ENCODE measurements at places on chromosomes 6 and 20.

DNA sequence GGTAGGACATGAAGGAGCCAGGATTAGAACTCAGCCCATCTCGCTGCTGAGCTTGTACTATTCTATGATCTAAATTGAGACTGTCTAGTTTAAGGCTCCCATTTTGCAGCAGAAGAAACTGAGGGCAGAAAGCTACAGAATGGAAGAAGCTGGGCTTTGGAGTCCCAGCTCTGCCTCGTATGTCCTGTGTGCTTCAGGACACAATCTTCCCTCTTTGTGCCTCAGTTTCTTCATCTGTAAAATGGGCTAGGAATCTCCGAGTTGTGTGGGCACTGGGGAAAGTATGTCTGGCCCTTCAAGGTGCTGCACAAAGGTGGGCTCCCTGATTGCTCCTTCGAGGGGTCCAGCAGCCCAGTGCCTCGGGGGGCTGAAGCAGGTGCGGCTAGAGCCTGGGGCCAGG, 20.7 kb downstream of the NOL4L start:
- DNase-seq, result no peak

- no peak for DNase-seq
Measured at GRCh38 chr20:49559411-49560081, 8.4 kb downstream of the PTGIS start.

GRCh38 chr20:9660236-9660868, 146.0 kb downstream of the LAMP5 start:
- no peak for DNase-seq

DNA sequence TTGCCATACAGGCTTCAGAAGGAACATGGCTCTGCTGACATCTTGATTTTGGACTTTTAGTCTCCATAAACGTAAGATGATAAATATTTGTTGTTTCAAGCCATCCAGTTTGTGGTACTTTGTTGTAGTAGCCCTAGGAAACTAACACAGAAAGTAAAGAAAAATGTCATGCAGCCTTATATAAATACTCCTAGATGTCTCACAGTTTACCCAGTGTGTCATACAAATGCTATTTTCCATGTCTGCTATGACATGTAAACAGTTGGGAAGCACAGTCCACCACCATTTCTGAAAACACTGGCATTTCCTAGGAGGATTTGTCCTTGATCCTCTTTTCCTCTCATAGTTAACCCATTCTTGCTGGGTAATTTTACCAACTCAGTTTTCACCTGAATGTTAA, 30.6 kb upstream of the ME1 start:
- DNase-seq, result no peak

DNA sequence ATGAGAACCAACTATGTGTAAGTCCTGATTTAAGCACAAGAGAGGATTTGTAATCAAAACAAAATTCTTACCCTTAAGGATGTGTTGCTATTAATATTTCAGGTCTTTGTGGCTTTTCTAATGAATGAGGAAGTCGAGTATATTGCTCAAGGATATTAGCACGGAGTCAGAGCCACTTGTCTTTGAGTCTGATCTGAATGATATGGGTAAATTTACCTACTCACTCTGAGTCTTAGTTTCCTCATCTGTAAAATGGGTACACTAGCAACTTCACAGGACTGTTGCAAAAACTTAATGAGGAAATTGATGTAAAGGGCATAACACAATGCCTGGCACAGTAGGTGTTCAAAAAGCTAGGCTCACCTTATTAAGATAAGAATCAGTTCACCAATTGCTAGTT, 30.0 kb upstream of the QKI start:
- no peak for DNase-seq

- no peak for DNase-seq
Measured at GRCh38 chr20:1636621-1637020, 16.8 kb upstream of the SIRPB1 start.

GRCh38 chr6:12927746-12928145, 211.2 kb downstream of the PHACTR1 start:
- no peak for DNase-seq

- DNase-seq, result no peak
Measured at GRCh38 chr6:153411070-153411648, 280.1 kb upstream of the RGS17 start.

- DNase-seq, result no peak
Measured at GRCh38 chr6:135251498-135252441, 70.7 kb downstream of the MYB start.

DNA sequence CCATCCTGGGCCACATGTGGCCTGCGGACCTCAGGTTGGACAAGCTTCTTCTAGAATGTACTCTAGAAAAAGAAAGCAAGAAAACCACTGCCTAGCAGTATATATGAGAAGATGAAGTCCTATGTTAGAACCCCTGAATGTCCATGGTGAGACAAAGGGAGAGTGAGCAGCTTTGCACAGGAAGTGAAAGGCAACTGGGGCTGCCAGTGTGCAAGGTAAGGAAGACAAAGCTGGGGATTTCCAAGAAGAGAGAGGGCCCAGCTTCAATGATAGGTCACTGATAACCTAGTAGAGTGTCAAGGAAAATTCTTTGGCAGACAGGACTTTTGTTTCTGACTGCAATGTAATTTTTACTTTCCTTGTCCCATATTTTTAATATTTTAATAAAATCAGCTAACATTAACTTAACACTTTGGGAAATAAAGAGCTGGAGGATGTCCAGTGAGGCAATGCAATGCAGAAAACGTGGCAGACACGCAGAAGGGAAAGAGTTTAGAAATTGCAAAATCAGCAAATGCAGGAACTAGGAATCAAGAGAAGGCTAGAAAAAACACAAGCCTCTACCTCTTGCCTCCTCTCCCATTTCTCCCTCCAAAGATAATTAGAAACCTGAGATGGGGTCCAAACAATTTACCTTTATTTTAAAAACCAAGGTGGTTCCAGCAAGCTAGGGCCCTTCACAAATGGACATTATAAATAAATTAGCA, 47.4 kb downstream of the CYP39A1 start:
- DNase-seq, result no peak

- DNase-seq, result no peak
Measured at GRCh38 chr20:35826397-35826998, 54.7 kb downstream of the PHF20 start.

GRCh38 chr20:62549499-62550086, 73.8 kb upstream of the GATA5 start:
- no peak for DNase-seq

GRCh38 chr6:157558049-157558448, 177.1 kb downstream of the ZDHHC14 start:
- no peak for DNase-seq

DNA sequence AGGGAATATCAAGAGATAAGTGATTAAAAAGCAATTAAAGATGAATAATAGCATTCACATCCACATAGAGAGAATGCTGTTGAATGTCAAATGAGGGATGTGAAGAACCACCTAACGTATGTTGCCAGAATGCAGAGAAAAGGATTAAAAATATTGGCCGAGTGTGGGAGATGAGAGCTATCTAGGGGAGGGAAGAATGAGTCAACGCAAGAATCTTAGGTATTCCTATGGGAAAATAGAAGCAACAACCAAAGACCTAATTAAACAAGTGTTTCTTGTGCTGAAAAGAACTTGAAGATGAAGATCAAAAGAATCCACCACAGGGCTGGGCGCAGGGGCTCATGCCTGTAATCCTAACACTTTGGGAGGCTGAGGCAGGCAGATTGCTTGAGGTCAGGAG, 12.2 kb upstream of the RSPH3 start:
- no peak for DNase-seq

GRCh38 chr20:38119446-38119845, 45.6 kb downstream of the TGM2 start:
- no peak for DNase-seq

DNA sequence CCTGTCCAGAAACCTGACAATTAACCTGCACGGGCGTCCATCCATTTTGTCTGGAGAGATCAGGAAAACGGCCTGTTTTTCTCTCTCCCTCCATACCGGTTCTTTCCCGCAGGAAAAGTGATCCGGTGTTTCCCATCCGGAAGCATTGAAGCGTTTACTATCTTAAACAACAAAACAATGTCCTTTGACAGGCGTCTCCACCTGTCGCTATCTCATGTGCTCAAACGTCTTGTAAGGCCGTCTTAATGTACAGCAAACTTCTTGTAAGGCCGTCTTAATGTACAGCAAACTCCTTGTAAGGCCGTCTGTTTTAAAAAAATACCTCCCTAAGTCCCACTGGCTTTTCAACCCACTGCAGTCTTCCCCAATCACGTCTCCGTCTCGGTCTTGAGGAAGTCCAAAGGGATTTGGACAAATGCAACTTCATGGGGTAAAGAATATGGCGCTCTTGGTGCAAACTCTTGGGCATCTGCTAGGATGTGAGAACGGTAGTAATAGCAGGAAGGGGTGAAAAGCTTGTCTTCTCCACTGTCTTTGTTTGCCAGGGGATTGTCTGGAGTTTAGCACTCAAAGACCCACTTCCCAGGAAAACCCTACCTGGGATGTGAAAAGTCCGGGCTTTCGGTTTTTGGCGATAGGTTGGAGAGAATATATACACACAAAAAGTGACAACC, 29.9 kb upstream of the TRIM27 start:
- DNase-seq, result peak; percentile 18

GRCh38 chr6:13358511-13358910, 30.2 kb upstream of the TBC1D7 start:
- DNase-seq, result no peak

- no peak for DNase-seq
Measured at GRCh38 chr6:168107191-168107983, 28.4 kb upstream of the FRMD1 start.

GRCh38 chr20:40563296-40563950, 125.6 kb downstream of the MAFB start:
- no peak for DNase-seq

DNA sequence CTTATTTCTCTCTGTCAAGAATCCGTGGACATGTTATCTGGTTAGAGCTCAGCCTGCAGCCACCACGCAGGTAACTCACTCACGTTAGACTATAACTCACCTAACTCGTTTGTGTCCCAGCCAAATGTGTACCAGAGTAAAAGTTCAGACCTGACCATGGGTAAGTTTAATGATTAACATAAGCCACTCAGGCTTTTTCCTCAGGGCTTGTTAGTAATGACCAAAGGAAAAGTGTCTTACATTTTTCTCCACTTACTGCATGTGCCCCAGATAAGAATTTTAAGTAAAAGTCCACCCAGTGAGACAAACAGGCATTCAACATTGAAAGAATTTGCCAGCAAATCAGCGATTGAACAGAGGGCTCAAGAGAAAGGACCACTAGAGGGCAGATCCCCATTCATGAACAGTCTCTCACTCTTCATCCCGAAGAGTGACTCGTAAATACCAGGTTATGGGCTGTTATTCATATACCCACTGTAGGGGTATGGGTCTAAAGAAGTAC, at the start of gene PKHD1:
TSS of gene PKHD1 (minus strand) at position 116 of the 502 bp plus-strand sequence. CDS start 2,680 bp downstream, outside the sequence.
- no peak for DNase-seq

DNA sequence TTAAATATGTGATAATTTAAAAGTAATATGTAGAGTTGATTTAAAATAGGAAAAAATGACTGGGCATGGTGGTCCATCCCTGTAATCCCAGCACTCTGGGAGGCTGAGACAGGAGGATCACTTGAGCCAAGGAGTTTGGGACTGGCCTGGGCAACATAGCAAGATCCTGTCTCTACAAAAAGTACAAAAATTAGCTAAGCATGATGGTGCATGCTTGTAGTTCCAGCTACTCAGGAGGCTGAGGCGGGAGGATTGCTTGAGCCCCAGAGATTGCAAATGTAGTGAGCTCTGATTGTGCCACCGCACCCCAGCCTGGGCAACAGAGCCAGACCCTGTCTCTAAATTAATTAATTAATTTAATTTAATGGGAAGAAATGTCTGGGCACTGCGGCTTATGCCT, 44.2 kb upstream of the CDYL start:
- no peak for DNase-seq

DNA sequence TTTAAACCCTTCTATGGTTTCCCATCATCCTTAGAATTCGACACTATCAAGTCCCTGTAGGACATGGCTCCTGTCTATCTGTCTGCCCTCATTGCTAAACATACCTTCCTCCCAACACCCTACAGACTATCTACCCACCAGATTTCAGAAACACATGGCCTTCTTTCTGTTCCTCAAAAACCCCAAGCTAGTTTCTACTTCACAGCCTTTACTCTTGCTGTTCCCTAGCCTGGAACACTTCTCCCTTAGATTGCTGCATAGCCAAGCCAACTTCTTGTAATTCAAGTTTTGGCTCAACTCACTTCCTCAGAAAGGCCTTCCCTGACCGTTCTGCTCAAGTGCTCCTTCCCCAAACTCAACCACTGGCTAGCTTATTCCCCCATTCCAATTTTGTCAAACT, 156.2 kb downstream of the BTBD9 start:
- no peak for DNase-seq

DNA sequence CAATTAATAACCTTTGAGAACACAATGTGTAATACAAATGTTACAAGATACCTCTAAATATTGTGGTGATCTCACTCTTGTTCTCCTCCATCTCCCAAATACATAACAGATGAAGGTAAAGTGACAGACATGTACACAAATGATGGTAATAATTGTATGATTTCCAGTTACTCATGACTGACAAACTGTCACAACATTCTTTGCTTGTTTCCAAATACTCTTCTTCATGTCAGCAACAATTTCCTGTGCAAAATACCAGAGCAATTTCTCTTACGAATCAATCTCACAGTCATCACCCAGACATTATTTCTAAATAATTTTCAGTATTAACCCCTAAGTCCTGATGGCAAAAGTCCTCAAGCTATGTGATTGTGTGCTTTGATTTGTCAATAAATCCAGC, 92.9 kb downstream of the RPS12 start:
- DNase-seq, result no peak

- no peak for DNase-seq
Measured at GRCh38 chr20:61382194-61382593, 130.1 kb downstream of the CDH4 start.

DNA sequence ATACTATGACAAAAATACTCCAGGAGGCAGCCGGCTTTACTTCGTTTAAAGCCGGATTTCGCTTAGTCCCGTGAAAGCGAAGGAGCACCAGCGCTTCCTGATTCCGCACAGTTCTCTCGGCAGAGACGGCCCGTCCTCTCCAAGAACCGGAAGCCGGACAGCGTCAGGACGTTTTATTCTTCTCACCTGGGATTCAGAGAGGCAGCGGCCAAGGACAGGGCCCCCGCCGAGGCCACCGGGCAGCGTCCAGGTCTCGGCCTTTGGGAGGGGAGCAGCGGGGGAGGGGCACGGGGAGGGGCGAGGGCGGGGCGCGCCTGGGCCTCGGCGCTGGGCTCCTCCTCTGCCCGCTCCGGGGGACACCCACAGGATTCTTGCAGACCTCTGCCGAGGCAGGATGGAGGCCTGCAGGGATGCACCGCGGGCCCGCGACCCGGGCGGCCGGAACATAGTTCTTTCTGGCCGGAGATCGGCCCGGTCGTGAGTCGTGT, 2.8 kb upstream of the DIDO1 start:
- DNase-seq, result no peak

- no peak for DNase-seq
Measured at GRCh38 chr20:60321601-60322000, 363.4 kb downstream of the CDH26 start.

All from NCI-H2171 (cell line).